Aortic smooth muscle cell (primary cell): ENCODE measurements at places on chromosomes 6 and 20. TPM values are rescaled to one million over a fixed set of nuclear protein-coding genes. Genes with fewer than 3 reads are reported as not detected.

OGFR gene
- 21.9 and 30.9 TPM in 2 replicates for total RNA-seq

ASIP gene
- not detected in 2 replicates for total RNA-seq

CCN6 gene
- not detected in 2 replicates for total RNA-seq

SUMO4 gene
- total RNA-seq, result 1.3 and 1.6 TPM in 2 replicates

MYB gene
- total RNA-seq, result 0.06 and 0.53 TPM in 2 replicates

DPM1 gene
- 52.2 and 55.8 TPM in 2 replicates for total RNA-seq

BTN1A1 gene
- total RNA-seq, result under 0.01 TPM in 1 of 2 replicates, not detected in the other

KCNB1 gene
- total RNA-seq, result under 0.01 and 0.19 TPM in 2 replicates

COL12A1 gene
- total RNA-seq, result 328 and 349 TPM in 2 replicates

RIPPLY2 gene
- total RNA-seq, result not detected in 2 replicates

ZBP1 gene
- total RNA-seq, result not detected in 2 replicates

PLCB4 gene
- 0.79 and 3.0 TPM in 2 replicates for total RNA-seq

ABHD12 gene
- total RNA-seq, result 30.2 and 36.2 TPM in 2 replicates

GHRH gene
- total RNA-seq, result not detected in 2 replicates

TNF gene
- total RNA-seq, result not detected in 2 replicates

ROS1 gene
- not detected in 2 replicates for total RNA-seq

IL20RA gene
- 0.12 and 0.13 TPM in 2 replicates for total RNA-seq

GPANK1 gene
- total RNA-seq, result 14.3 and 15.4 TPM in 2 replicates

ULBP2 gene
- total RNA-seq, result 7.0 and 10.6 TPM in 2 replicates

RPS6KA2 gene
- total RNA-seq, result 64.6 and 84.6 TPM in 2 replicates

DEFB132 gene
- not detected in 2 replicates for total RNA-seq

SNAP25 gene
- 0.40 and 1.7 TPM in 2 replicates for total RNA-seq

LIN28B gene
- total RNA-seq, result not detected in 2 replicates

PPP1R3G gene
- 0.93 and 1.2 TPM in 2 replicates for total RNA-seq

ASF1A gene
- 13.5 and 16.8 TPM in 2 replicates for total RNA-seq

ERVFRD-1 gene
- total RNA-seq, result not detected in 2 replicates

LAMA4 gene
- 358 and 568 TPM in 2 replicates for total RNA-seq

ALDH8A1 gene
- 0.50 and 0.92 TPM in 2 replicates for total RNA-seq

MTO1 gene
- total RNA-seq, result 23.8 and 31.6 TPM in 2 replicates

SLC17A3 gene
- not detected in 2 replicates for total RNA-seq

TBXT gene
- total RNA-seq, result not detected in 2 replicates

PXMP4 gene
- total RNA-seq, result 6.9 and 7.0 TPM in 2 replicates

NTSR1 gene
- total RNA-seq, result 0.87 and 1.3 TPM in 2 replicates

PREP gene
- 15.2 and 17.8 TPM in 2 replicates for total RNA-seq
